Stimulated activated CD8-positive, alpha-beta memory T cell treated with anti-CD3 and anti-CD28 coated beads, Interleukin-7, amount 100 ng/mL, for 24 hours (primary cell): ENCODE measurements at places on chromosomes 12 and 14.

DNA sequence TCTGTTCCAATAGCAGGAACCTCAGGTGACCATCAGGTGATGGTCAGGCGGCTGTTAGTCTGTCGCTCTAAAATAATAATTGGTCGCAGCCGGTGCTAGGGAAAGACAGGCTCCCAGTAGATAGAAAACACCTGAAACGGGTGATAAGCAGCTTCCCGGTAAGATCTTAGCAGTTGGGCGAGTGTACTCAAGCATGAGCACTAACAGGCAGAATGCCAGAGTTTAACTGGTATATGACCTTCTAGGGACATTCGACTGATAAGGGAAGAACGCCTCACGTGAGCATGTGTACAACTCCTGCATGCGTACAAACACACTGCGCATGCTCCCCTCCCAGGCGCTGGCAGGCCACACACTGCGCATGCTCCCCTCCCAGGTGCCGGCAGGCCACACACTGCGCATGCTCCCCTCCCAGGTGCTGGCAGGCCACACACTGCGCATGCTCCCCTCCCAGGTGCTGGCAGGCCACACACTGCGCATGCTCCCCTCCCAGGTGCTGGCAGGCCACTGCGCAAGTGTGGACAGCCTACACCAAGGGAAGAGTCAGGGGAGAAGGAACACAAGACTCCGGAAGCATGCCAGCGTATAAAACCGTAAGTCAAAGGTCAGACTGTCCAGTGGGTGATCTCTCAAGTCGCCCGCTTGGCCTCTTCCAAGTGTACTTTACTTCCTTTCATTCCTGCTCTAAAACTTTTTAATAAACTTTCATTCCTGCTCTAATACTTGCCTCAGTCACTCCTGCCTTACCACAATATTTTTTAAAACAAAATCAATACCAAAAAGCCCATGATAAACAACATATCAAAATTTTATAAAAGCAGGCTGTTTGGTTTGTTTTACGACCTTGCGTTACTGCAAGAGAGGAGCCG lies 24.5 kb downstream of the GPRC5D start:
- no peak for DNase-seq

GRCh38 chr12:3456809-3457208 lies 34.2 kb upstream of the PRMT8 start:
- DNase-seq = no peak

- no peak for DNase-seq
Observed at GRCh38 chr12:66984962-66985361, 284.2 kb upstream of the CAND1 start.

- DNase-seq = no peak
Observed at GRCh38 chr14:98705871-98706300, 566.1 kb downstream of the BCL11B start.

DNA sequence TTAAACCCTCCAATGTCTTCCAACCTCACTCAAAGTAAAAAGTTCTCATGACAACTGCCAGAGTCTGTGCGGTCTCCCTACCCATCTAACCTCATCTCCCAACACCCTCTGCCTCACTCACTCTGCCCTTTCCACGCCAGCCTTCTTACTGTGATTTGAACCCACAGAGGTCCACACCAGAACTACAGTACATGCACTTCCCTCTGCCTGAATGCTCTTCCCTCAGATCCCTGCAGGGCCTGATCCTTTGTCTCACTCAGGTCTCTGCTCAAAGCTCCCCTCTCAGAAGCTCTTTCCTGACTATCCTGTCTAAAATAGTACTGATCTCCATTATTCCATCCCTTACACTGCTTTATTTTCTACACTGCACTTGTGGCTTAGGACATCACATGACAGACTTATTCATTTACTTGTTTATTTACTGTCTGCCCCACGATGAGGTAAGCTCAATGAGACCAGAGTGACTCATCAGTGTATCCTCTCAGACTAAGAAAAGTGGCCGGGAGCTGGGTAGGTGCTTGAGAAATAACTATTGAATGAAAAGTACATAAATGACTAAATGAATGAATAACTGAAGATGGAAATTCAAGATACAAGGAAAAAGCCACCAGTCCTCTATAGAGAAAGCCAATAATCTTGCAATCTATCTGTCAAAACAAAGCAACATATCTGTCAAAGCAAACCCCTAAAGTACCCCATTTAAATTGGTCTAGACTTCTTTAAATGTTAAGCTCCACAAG lies 17.1 kb downstream of the POMT2 start:
- no peak for DNase-seq

GRCh38 chr12:51891843-51892242 lies 3.9 kb downstream of the ANKRD33 start:
- no peak for DNase-seq

DNA sequence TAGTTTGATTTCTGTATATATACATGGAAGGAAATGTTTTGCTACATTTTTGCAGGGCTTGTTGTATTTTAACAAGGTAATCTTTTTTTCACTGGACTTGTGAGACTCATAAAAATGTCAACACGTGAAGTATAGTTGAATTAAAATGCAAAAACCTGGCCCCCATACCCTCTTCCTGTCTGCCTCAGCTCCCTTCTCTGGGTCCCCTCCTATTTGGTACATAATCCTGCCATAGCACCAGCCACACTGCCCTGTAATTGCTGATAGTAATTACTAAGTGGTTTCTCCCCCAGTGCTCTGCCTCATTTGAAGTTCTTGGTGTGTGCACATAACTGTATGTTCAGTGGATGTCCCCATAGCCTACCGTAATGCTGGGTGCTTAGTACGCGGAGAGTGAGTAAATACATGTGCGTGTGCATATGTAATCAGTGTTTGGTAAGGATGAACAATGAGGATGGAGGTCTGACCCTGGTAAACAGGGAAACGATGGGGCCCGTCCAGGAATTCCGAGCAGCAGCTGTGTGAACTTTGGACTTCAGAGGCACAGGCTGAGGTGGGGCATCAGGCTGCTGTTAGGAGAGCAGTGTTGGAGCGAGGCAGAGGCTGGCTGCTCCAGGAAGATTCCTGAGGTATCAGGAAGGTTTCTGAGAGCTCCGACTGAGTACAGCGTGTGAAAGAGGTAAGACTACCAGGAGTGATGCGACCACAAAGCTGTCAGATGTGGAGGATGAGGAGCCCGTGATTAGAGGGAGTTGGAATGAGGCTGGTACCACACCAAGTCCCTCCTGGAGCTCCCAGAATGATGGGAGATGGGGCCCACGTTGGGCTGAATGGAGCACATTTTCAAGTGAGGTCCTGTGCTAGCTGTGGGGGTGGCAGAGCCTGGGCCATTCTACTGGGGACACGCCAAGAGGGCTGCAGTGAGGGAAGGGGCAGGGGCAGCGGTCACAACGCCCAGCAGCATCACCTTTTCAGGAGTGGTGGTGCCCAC lies 106.8 kb downstream of the PELI2 start:
- no peak for DNase-seq

- no peak for DNase-seq
Observed at GRCh38 chr14:63241096-63241495, 36.9 kb downstream of the RHOJ start.

DNA sequence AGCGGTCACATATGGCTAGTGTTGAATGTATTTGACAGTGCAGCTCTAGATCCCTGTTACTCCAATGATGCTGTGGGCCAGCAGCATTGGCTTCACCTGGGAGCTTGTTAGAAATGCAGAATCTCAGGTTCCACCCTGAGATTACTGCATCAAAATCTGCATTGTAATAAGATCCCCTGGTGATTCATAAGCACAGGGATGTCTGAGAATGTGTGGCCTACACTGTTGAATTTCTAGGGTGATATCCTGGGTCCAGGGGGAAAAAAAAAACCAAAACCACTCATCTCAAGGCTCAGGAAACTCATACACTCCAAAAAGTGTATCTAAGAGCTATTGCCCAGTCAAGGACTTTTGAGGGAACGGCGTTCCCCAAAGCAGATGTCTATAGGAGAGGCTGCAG lies 196.8 kb downstream of the PPM1H start:
- no peak for DNase-seq

DNA sequence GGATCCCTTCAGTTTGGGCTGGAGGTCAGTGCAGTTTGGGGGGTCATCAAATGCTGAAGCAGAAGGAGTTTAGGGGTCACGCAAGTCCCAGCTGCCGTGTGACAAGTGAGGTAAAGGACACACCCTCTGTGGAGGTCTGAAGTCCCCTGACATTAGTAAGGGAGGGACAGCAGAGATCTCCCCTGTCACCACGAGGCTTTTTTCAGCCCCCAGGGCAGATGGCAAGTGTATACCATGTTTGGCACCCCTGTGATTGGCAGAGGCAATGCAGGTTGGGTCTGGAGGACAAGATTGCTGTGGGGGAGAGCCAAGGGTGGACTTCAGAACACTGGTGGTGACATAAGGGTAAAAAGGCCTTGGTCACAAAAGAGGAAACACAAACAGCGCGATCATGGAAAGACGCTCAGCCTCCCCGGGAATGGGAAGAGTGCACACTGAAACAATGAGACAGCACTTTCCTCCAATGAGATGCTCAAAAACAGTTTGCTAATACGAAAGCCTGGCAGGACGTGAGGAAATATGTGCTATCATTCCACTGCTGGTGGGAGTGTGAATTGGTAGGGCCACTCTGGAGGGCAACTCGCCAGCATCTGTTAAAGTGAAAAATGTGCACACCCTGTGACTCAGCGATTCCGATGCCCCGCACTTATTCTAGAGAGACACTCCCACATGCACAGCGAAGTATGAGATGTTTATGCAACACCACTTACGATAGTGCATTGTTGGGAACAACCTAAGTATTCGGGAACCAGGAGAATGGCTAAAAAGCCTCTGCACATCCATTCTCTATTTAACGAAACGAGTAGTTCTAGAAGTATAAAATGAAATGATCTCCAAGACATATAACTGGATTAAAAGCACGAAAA lies 14.4 kb upstream of the CD27 start:
- no peak for DNase-seq

DNA sequence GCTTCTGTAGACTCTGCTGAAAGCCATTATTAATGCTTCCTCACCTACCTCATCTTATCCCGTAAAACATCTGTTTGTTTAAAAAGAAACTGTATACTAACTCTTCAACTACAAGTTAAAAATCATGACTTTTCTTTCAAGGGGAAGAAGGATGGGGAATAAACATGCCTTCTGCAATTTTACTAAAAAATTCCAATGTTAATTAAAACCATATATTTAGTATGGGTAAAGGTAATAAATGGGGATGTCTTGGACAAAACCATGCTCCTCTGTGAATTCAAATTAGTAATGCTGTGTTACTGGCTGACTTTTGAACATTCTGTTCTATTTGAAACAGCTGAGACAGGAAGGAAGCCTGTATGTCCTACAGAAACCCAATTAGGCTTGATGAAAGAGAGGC lies 311.1 kb upstream of the DIO2 start:
- DNase-seq = no peak

DNA sequence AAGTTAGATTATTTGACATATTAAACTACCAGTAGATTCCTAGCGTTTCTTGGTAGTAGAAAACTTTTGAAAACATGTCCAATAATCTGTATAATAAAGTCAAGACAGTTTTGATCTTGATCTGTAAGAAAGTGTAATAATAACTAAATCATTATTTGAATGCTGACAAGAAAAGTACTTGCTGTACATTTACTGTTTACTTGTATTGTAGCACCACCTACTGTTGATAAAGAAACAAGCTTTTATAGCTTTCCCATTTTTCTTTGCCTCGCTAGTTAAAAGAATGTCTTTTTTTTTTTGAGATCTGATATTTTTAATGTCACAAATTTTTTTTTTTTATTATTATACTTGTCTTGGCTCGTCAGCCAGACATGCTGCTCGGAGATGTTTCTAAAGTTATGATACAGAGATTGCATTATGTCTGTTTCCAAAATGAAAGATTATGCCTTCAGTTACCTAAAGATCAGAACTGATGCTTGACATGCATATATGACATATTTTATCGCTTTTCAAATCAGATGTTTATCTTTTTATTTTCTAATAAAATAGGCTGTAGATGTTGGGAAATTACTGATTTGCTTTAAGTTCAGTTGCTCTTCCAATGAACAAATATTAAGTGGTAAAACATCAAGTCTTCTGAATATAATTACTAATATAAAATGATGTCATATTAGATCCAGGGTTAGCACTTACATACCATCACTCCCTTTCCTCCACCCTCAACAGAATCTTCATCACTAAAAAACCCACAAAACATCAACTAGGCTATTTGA lies 140.5 kb downstream of the AKAP6 start:
- no peak for DNase-seq

DNA sequence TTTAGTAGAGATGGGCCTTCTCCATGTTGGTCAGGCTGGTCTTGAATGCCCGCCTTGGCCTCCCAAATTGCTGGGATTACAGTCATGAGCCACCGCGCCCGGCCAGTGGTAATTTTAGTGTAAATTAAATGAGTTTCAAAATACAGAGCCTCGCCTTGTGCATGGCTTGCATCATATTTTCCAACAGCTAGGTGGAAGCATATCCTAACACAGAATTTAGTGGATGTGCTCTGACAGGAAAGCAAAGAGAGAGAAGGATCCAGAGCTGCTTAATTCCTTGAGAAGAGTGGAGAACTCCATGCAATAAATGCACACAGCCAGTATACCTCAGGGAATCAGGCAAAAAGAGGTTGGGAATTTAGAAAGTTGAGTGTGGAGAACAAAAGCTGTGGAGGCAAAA lies 2.5 kb downstream of the OR6C2 start:
- DNase-seq = no peak

GRCh38 chr14:99596071-99596627 lies 7.9 kb downstream of the CCDC85C start:
- no peak for DNase-seq

DNA sequence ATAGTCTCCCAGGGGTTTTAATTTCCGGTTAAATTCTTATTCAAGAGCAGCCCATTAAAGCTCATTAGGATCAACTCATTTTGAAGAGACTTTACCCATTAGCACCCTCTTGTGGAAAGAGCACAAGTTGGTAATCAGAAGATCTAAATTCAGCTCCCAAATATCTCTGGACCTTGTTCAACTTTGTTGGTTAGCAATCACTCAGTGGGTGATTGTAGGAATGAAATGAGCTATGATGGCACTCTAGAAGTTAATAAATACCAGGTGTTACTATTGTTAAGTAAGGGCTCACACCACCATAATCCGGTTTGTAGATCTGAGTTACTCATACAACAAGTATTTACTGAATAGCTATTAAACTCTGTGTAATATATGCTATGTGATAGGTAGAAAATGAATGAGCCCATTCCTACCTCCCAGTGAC lies 42.9 kb downstream of the TRIP11 start:
- no peak for DNase-seq

DNA sequence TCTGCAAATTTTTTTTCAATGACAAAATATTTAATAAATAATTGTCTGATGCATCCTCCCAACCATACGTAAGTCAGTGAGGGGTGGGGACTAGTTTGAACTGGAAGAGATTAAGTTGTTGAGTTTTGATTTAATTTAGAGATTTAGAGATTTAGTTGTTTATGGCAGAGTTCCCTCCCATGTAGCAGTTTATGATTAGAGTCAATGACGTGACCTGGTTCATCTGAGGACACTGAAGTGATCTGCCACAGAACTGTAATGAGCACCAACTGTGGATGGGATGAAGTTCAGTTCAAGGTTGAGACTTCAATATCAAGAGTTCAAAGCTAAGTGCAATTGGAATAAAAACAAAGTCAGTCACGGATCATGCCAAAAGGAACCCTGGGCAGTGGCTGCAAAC lies 609.3 kb downstream of the NOVA1 start:
- no peak for DNase-seq

- DNase-seq = no peak
Observed at GRCh38 chr14:99511421-99512109, 30.4 kb downstream of the CCNK start.
